AG04449 (cell line): ENCODE measurements at places on chromosomes 2 and 18.

DNA sequence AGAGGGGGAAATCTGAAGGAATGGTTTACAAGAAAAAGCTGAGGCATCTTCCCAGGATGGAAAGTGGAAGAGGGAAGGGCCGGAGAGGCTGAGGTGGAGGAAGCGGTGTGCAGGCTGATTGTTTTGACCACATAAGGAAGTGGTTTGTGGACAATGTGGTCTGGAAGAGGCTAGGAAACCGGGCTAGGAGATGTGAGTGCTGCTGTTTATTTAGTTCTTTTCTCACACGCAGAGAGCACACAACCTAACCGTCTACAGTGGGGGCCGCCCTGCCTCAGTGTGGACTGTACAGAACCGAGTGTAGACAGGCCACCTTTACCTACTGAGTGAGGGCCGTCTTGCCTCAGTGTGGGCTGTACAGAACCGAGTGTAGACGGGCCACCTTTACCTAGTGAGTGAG is 251.7 kb upstream of the PXDN start:
- no peak for DNase-seq

DNA sequence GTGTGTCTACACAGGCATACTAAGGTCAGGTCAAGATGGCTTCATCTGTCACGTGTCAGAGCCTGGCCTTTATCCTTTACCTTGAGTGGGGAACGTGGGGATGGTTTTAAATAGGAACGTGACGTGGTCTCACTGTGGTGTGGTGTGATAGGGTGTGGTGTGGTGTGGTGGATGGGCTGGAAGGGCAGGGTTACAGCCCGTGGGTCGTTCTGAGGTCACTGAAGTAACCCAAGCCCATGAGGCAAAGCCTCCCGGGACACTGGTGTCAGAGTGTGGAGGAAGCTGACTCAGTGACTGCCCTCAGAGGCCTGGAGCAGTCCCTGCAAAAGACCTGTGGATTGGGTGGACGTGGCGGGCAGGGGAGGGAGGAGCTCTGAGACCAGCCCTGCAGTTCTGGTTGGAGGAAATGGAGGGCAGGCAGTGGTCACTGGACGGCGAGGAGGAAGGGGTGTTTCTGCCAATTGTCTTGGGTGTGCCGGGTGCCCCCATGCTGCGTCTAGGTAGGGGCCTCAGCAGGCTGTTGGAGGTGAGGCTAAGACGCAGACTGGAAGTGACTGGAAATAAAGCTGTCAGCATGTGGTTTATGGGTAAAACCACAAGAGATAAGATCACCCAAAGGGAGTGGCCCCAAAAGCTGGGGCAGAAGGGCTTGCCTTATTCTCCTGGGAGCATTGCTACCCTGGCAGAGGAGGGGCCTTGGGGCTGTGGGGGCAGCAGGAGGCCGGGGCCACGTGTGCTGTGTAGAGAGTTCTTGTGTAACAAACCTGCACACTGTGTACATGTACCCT is 84.8 kb downstream of the SH3RF3 start:
- no peak for DNase-seq

DNA sequence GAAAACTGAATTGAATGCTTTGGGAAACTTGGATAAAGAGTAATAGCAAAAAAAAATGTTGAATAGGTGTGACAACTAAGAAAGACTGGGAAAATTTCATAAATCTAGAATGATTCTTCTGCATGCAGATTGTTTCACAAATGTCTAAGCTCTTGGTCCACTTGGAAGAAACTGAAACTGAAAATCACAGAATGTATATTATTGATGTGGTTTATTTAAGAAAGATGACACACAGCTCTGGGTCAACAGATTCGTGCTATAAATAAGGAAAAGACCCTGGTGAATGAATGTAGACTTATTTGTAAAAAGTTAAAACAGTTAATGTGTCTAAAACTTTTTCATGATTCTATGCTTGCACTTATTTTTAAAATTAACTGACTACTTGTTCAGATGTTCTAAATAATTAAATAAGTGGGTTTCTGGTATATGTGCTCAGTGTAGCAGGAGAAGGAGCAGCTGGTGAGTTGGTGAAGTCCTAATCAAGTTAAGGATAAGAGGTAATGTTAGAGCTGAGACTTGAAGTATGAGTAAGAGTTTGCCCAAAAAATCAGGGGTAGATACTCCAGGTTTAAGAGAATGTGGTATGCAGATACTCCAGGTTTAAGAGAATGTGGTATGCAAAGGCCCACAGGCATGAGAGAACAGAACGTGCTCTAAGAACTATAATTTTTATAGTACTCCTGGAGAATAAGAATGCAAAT is 24.5 kb downstream of the UGP2 start:
- DNase-seq = no peak

GRCh38 chr2:114082731-114083433 is 193.0 kb downstream of the ACTR3 start:
- DNase-seq = no peak

GRCh38 chr2:228401065-228401912 is 219.8 kb upstream of the SPHKAP start:
- no peak for DNase-seq

DNA sequence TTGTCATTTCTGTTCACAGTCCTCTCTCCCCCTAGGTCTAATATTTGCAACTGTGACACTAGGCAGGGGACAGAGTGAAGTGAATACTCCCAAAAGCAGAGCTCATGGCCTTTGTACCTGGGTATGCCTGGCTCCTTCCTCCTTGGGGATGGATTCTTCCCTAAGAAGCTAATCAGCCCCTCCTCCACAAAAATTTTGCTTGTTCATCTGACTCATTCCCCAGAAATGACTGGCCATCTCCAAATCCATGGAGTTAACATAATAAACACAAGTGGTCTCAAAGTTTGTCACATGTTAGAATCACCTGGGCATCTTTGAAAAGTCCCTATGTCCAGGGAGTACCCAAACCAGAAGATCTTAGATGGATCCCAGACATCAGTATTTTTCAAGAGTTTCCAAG is 65.3 kb downstream of the SUCLG1 start:
- no peak for DNase-seq

DNA sequence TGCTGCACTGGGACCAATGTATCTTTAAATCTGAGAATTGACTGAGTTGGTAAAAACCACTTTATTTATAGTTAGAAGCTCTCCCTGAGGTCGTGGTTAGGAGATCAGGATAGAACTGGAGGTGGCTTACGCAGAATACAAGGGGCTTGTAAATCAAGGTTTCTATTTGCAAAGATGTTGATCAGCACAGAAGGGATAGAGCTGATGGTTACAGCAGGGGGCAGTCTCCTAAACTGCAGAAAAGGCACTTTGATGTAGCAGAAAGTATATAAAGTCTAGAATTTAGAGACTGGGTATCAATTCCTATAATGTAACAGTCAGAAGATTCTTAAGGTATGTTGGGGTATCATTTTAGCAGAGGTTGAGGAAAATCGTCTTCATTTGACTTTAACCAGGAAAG is 25.2 kb upstream of the ACVR1 start:
- no peak for DNase-seq

GRCh38 chr2:12407160-12407559 is 309.6 kb upstream of the TRIB2 start:
- DNase-seq = no peak

DNA sequence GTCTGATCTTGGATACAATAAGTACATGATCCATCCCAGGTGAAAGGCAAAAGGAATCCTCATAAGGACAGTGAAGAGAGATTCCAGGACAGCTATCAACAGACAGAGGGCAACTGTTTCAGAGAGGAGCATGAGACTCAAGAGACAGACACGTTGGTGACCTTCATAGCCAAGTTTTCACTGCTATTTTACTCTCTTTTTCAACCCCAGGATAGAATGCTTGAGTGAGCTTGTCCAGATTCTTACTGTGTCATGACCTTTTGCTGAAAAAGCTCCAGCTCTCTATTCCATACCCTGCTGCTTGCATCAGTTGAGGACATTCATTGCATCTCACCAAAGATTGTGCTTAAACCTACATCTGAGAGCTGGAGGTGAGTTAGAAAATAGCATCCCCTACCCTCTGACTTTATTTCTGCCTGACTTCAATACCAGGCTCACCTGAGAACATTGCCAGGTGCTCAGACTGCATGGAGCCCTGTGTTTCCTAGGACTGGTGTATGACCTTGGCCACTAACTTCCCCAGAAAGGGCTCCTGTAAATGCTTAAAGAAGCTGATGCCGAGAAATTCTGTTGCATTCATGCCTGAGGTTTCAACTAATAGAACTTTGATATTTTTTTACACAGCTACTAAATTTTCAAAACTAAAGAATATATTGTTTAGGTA is 70.4 kb upstream of the TMEM17 start:
- DNase-seq = no peak

- peak; percentile 99 for DNase-seq
Measured at GRCh38 chr2:37802899-37803379, 122.1 kb upstream of the RMDN2 start.

GRCh38 chr18:4720518-4720917 is 265.4 kb upstream of the DLGAP1 start:
- no peak for DNase-seq

DNA sequence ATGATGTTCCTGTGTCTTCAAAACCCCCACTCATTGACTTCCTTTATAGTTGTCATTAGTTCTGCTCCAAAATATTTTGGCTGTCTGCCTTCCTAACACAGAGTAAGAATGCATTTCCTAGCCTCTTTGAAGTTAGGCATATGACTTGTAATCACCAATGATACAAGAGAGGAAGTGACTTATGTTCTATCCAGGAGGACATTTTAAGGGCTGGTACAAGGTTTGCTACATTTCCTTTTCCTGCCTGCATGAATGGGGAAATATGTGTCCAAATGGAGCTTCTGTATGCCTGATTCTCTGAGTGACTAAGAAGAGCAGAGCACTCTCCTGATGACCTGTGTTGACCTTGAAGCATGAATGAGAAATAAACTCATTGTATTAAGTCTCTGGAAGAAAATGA is 115.1 kb downstream of the PLCL1 start:
- no peak for DNase-seq

- peak; percentile 3 for DNase-seq
Measured at GRCh38 chr2:215002500-215002899, 135.9 kb downstream of the ABCA12 start.

DNA sequence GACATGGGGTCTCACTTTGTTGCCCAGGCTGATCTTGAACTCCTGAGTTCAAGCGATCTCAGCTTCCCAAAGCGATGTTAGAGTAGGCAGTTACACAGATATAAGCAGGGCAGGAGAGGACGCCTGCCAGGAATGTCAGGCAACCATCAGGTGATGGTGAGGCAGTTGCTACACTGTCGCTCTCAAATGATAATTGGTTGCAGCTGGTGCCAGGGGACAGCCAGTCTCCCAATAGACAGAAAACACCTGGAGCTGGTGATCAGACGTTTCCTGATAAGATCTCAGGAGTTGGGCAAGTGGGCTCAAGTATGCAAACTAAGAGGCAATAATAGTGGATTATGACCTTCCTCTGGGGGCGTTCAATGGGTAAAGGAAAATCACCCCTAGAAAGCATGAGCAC is 163.1 kb upstream of the RGPD4 start:
- no peak for DNase-seq

GRCh38 chr18:68764016-68764415 is 33.9 kb upstream of the CCDC102B start:
- no peak for DNase-seq

DNA sequence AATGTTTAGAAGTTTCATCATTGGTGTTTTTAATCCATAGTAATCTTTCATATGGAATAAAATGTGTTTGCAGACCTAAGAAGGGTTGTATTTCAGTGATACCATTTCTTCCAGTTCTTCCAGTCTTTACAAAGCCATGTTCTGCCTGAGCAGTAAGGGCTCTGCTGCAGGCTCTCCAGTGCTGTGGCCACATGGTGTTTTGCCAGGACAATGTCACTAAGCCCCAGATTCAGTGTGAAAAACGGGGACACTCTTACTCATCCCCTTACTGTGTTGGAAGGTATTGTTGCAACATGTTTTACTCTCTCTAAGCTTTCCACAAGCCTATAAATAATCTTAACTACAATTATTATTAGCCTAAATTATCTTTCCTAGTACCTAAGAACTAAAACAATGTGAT is 481.4 kb upstream of the CDH7 start:
- DNase-seq = no peak

DNA sequence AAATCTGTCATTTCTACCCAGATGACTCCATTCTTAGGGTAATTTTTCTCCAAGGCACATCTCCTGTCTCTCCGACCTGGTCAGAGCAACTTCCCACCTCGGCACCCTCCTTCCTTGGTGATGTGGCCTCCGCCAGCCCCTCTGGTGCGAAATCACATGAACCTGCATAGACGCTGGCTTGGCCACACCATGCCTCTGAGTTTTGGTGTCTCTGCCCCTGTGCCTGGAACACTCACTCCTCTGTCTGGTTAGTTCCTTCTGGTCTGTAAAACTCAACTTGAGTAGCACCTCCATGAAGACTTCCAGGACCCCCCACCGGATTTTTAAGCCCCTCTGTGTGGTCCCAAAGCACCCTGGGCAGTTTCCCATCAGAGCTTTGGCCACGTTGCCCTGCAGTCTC is 83.2 kb upstream of the OTOS start:
- DNase-seq = no peak

- no peak for DNase-seq
Measured at GRCh38 chr2:73827660-73828388, 937 bp upstream of the STAMBP start.

- peak; percentile 21 for DNase-seq
Measured at GRCh38 chr2:71379086-71379485, 47.5 kb downstream of the ZNF638 start.

DNA sequence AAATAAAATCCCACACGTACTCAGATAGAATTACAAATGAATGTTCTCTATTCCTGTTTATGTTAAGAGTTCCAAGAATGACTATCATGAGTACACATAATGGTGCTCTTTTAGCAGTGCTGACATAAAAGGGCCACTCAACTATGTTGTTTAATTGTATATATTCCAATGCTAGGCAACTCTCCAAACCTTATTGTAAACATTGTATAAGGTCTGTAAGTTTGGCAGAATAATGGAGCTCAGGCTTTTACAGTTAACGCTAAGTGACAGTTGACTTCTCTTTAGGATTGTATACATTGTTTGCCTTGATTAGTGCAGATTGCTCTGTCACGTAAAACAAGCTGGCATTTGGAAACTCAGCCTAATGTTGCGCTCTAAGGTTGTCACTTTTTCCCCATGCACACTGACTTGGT is 20.8 kb downstream of the RBMS1 start:
- peak; percentile 19 for DNase-seq

- DNase-seq = no peak
Measured at GRCh38 chr2:180006231-180006630, 866 bp downstream of the CWC22 start.

DNA sequence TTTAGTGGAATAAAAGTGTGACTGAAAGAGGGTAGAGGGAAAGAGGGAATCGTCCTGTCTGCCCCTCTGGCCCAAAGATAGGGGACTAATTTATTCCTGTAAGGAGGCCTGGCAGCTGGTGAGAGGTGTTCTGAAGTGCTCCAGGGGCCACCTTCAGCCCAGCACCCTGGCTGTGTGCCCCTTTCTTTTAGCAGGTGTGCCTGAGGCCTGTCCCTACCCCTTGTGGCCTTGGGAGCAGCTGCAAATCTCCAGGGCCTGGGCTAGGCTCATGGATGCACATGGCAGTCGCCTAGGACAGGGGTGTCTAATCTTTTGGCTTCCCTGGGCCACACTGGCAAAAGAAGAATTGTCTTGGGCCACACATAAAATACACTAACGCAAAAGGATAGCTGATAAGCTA is 37.3 kb downstream of the FHOD3 start:
- DNase-seq = no peak
